ENCODE measurements at places on chromosomes 3 and 15.

DNA sequence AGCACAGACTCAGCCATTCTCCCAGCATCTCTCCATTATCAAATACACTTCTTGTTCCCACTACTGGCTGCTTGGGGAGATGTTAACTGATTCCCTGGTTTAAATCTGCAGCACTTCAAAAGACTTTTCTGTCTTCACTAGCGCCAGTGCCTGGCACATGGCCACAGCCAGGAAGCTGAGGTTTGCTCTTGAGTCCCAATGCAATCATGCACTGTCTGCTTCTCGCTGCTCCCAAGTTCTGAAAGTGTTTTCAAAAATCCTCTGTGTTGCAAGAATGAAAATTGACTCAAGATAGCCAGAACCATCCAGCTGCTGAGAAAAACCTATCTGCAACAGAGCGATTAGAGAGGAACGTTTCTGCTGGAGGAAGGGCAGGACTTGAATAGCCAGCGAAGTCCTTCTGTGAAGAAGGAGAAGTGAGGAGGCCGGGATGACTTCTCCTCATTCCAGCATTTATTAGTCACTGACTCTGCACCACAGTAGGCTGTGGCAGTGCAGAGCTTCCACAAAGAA is 358.4 kb upstream of the NR2F2 start:
- DNase-seq: no peak

DNA sequence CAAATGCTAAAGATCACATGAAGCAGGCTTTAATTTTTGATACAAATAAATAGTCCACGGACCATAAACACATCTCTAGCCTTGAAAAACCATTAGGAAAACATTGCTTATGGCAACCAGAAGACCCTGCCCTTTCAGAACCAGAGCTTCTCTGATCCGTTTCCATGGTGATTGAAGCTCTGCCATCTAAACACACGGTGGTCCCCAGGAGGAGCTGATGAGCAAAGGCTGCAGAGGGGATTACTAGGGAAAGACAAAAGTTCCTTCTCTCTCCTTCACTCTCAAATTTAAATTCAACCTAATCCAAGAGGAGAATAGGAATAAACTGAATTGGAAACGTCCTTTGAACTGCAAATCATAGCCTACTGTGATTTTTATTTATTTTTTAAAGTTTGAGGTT is 122.0 kb upstream of the ATP10A start:
- no peak for DNase-seq

DNA sequence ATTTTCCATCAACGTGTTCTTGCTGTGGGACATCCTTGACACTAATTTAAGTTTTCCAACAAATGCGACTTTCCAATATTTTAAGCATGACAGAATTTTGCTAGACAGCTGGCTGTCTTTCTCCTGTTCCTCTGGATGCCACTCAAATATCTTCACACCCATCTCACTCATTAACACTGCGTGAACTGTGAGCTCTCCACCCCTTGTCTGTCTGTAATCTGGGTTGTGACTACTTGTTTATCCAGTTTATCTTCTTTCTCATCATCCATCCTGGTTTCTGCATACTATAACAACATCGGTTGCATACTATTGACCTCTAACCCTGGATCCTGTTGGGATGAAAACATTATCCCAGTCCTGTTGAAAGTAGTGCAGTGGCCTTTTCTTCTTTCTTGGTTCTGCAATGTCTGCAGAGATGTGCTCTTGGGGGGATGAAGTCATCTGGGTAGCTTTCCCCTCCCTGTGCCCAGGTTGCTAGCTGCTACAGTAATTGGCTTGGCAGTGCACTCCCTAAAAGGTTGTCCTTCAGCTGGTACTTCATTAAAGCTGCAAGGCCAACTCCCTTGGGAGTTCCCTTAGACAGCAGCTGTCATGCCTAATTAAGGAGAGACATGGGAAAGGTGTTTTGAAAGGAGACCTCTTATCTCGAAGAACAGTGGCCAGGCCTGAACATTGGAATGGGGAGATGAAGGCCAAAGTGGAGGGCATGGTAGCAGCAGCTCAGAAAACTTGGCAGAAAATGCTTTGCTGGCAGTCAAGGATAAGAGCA is 24.7 kb downstream of the KAT2B start:
- no peak for DNase-seq

GRCh38 chr3:24197809-24198208 is 252.7 kb downstream of the NR1D2 start:
- no peak for DNase-seq

DNA sequence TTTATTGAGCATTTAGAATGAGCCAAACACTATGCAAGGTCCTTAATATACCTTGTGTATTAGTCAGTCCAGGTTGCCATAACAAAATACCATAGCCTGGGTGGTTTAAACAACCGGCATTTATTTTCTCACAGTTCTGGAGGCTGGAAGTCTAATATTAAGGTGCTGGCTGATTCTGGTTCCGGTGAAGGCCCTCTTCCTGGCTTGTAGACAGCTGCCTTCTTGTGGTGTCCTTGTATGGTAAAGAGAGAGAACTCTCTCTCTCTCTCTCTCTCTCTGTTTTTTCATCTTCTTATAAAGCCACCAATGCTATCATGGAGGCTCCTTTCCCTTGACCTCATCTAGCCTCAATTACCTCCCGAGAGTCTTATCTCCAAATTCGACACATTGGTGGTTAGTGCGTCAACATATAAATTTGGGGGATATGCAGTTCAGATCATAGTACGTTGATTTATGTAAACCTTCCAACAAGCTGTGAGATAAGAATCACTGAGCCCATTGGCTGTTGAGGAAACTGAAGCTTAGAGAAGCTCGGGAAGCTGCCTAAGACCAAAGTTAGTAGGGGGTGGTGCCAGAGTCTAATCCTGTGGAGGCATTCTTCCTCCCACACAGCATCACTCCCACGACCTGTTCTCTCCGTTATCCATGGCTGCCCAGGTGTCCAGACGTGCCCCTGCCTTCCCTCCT is 298.0 kb upstream of the PROK2 start:
- no peak for DNase-seq

- no peak for DNase-seq
Observed at GRCh38 chr3:152745646-152746045, 89.3 kb upstream of the P2RY1 start.
